Endothelial cell of umbilical vein (primary cell): ENCODE measurements at places on chromosomes 5 and 9. TPM values are rescaled to one million over a fixed set of nuclear protein-coding genes. Genes with fewer than 3 reads are reported as not detected.
A peak's percentile ranks its signal among the peaks of the same experiment; 100 is the strongest.

- H3K4me1 ChIP-seq = peaks cover 22% of the 10 kb centered on the region
- H3K27me3 ChIP-seq = no peaks in the 10 kb centered on the region
- no peaks in the 10 kb centered on the region for H3K36me3 ChIP-seq
- DNase-seq = no peak
Measured at GRCh38 chr9:14256588-14256987, 57.4 kb downstream of the NFIB start.

- H3K36me3 ChIP-seq = no peaks in the 10 kb centered on the region
- no peak for DNase-seq
Measured at GRCh38 chr5:26610577-26610976, 427.8 kb downstream of the CDH9 start.

DNA sequence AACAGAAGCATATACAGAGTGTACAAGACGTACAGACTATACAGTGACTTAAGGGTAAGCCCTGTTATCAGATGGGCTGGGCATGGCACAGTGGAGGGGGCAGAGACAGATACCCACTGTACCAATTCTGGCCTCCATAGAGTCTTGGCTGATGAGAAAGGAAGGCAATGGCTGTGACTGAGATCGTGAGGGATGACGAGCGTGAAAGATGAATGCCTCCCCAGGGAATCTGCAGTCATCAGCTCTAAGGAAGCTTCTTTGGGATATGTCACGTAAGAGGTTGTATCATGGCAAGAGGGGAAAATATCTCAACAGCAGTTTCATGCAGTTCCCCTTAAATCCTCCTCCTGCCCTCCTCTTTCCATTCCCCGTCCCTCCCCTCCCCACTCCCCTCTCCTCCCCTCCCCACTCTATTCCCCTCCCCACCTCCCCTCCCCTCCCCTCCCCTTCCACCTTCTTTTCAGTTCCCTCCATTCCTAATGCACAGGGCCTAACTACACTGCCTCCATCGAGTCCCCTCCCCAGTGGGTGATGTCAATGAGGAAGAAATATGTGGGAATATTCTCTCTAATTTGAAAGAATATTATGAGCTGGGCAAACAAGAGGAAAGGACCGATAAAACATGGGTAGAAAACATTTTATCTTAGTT is 226.4 kb upstream of the DAP start:
- no peaks in the 10 kb centered on the region for H3K27me3 ChIP-seq
- H3K4me3 ChIP-seq = no peak overlapping the region
- no peak for DNase-seq
- H3K27ac ChIP-seq = no peak overlapping the region

The ZNF483 gene
- polyA plus RNA-seq = 0.14 and 0.23 TPM in 2 replicates

The TUT7 gene
- polyA plus RNA-seq = 2.8 and 5.1 TPM in 2 replicates

GRCh38 chr9:105928416-105928815 is 234.1 kb downstream of the TMEM38B start:
- no peaks in the 10 kb centered on the region for H3K36me3 ChIP-seq
- DNase-seq = no peak
- no peak overlapping the region for H3K4me3 ChIP-seq

DNA sequence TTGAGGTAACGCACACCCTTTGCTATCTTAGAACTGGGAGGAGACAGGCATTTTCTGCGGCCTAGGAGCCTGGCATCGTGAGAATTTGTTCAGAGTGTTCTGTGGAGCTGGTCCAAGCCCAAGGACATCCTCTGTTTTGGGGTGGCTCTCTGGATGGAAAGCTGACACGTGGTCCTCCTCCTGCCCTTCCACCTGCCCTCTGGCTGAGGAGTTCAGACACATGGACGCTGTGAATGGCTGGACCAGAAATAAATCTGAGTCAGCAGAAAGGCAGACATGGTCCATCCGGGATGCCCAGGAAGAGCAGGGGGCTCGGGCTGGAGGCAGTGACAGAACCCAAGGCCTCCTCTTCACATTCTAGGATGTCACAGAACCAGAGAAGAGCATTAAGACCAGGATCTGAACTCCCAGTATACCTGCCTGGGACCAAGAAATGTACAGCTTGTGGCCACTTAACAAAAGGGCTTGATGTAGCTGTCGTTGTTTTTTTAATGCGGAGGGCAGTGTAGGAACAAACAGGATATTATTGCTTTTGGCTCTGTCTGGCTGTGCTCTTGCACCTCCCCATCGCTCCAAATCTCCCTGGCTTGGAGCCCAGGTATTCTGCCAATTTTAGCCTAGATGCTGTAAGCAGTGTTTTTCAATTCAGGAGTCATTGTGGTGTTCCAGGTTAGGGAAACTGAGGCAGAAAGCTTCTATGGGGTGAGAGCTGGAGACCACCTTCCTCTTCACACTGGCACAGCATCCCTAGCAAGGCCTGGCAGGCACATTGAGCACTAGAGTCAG is 2.4 kb downstream of the CKMT2 start:
- peak; percentile 4 for DNase-seq
- no peaks in the 10 kb centered on the region for H3K4me1 ChIP-seq
- no peak overlapping the region for H3K27ac ChIP-seq
- H3K36me3 ChIP-seq = no peaks in the 10 kb centered on the region
- no peaks in the 10 kb centered on the region for H3K27me3 ChIP-seq

DNA sequence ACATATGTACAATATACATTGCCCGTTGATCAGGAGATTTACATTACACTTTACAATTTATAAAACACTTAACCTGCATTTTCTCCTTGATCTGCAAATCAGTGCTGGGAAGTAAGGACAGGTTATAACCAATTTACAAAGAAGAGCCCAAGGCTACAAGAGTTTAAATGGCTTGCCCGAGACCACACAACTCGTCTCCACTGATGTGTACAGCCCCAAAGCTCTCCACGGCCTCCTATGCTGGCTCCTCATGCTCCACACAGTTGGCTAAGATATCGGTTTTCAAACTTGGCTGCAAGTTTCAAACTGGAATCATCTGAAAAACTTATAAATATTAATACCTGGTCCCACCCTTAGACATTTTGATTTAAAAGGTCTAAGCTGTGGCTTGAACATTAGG is 10.3 kb downstream of the ACTL7B start:
- DNase-seq = no peak
- H3K36me3 ChIP-seq = no peaks in the 10 kb centered on the region
- no peaks in the 10 kb centered on the region for H3K27me3 ChIP-seq
- H3K4me3 ChIP-seq = no peak overlapping the region

The OGN gene
- polyA plus RNA-seq = not detected in 2 replicates

GRCh38 chr9:32663741-32664140 is 28.3 kb upstream of the TAF1L start:
- no peaks in the 10 kb centered on the region for H3K27me3 ChIP-seq
- no peak overlapping the region for H3K4me3 ChIP-seq
- H3K4me1 ChIP-seq = no peaks in the 10 kb centered on the region
- H3K27ac ChIP-seq = no peak overlapping the region
- no peak for DNase-seq

The DCTN4 gene
- polyA plus RNA-seq = 18.8 and 22.4 TPM in 2 replicates

The FGF10 gene
- not detected in 2 replicates for polyA plus RNA-seq

DNA sequence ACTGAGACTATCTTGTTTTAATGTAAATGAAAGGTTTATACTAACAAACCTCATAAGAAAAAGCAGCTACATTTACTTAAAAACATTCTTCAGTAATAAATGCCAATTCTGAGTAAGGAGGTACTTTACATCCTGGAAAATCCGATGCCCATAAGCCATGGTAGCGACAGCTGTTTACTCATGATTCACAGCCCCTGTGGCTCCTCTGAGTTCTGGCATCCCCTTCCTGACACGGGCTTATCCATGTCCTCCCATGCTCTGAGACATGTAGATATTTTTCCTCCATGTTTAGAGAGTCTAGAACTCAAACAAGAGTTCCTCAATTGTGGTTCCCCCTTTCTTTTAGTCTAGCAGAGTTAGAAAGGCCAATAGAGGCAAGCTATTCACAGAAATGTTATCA is 63.1 kb upstream of the DEPDC1B start:
- H3K27ac ChIP-seq = no peak overlapping the region
- no peak overlapping the region for H3K4me3 ChIP-seq

GRCh38 chr5:150484964-150485692 is 22.8 kb upstream of the NDST1 start:
- no peaks in the 10 kb centered on the region for H3K27me3 ChIP-seq
- H3K27ac ChIP-seq = peak overlapping the region; percentile 66
- no peak for DNase-seq
- H3K4me3 ChIP-seq = peak overlapping the region; percentile 97
- H3K36me3 ChIP-seq = no peaks in the 10 kb centered on the region
